ENCODE measurements at places on chromosomes 16 and 17. TPM values are rescaled to one million over a fixed set of nuclear protein-coding genes. Genes with fewer than 3 reads are reported as not detected.
A peak's percentile ranks its signal among the peaks of the same experiment; 100 is the strongest.

NAA38 gene
- 75.0 TPM for total RNA-seq

LPO gene
- not detected for total RNA-seq

GRCh38 chr16:2856061-2856670 is 1.8 kb downstream of the PRSS22 start:
- H3K27ac ChIP-seq: no peak overlapping the region
- H3K4me3 ChIP-seq: no peak overlapping the region
- H3K36me3 ChIP-seq: peaks cover 2% of the 10 kb centered on the region
- H3K27me3 ChIP-seq: peaks cover 5% of the 10 kb centered on the region

DNA sequence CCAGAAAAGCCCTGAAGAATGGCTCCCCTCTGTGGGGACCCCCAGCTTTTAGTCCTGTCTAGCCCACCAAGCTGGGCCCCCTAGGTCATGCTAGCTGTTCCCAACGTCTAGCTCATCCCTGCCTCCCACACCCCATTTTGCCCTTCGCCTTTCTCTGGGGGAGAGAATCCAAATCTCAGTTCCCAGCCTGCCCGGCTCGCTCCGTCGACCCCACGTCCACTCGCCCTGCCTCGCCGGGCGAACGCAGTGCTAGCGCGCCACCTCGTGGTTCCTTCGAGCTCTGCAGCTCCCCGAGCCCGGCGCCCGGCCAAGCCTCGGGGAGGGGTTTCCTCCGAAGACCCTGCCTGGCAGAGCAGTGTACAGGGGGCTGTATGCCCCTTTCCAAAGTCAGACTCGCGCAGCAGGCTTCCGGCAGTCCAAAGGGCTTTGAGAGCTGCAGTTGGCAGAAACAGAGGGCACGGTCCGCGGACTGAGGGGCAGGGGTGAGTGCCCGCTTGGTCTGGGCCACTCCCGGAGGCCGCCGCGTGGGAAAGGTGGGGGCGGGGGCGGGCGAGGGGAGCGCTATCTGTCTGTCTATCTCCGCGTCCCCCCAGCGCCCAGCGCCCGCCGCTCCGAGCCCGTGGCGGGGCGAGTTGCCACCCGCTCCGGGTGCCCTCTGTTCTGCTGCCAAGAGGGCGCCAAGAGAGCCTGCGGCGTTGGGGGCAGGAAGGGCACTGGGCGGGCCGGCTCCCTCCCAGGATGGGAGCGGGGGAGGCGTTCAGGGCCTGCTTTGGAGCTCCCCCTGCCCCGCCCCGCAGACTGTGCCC is 1.7 kb upstream of the DLX3 start:
- H3K4me3 ChIP-seq: peak overlapping the region; percentile 47
- DNase-seq: peak; percentile 62
- no peak overlapping the region for H3K27ac ChIP-seq
- H3K4me1 ChIP-seq: peaks cover 27% of the 10 kb centered on the region
- H3K36me3 ChIP-seq: no peaks in the 10 kb centered on the region

GRCh38 chr17:44134752-44135568 is 6.8 kb upstream of the HROB start:
- H3K36me3 ChIP-seq: no peaks in the 10 kb centered on the region
- H3K4me1 ChIP-seq: peaks cover 25% of the 10 kb centered on the region
- no peak overlapping the region for H3K27ac ChIP-seq
- no peak for DNase-seq

GRCh38 chr16:66228792-66229191 is 137.7 kb upstream of the CDH5 start:
- H3K4me3 ChIP-seq: no peak overlapping the region
- H3K36me3 ChIP-seq: no peaks in the 10 kb centered on the region
- DNase-seq: no peak
- peaks cover 5% of the 10 kb centered on the region for H3K27me3 ChIP-seq
- peaks cover 3% of the 10 kb centered on the region for H3K4me1 ChIP-seq

GRCh38 chr17:77364381-77364911 is 223.7 kb downstream of the SEC14L1 start:
- no peak overlapping the region for H3K27ac ChIP-seq
- no peaks in the 10 kb centered on the region for H3K36me3 ChIP-seq
- no peaks in the 10 kb centered on the region for H3K27me3 ChIP-seq

FOXF1 gene
- not detected for total RNA-seq

PKD1 gene
- total RNA-seq: 63.3 TPM

DNA sequence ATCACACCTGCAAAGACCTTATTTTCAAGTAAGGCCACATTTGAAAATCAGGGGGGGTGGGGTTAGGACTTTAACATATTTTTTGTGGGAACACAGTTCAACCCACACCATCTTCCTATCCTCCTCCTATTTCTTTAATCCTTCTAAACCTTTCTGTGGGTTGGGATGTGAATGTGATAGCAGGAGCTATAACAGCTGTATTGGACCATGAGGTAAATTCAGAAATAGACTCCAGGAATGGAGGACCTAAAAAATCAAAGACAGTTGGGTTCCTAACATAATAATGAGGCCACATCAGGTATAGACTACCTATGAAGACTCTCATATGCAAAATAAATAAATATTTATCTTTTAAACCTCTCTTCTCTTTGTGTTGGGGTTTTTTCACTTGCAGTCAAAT is 451.4 kb downstream of the XYLT1 start:
- no peak overlapping the region for H3K4me3 ChIP-seq
- no peak overlapping the region for H3K27ac ChIP-seq
- H3K4me1 ChIP-seq: peaks cover 5% of the 10 kb centered on the region
- H3K36me3 ChIP-seq: peaks cover 5% of the 10 kb centered on the region
- no peaks in the 10 kb centered on the region for H3K27me3 ChIP-seq

KRTAP4-6 gene
- total RNA-seq: not detected

- H3K4me3 ChIP-seq: peak within 1 kb of the TSS; percentile 63
- no peak within 1 kb of the TSS for H3K27ac ChIP-seq
- H3K27me3 ChIP-seq: peaks cover 20% of the 10 kb centered on the region
- peaks cover 6% of the 10 kb centered on the region for H3K4me1 ChIP-seq
These were observed at the start of gene ARHGAP23 for GRCh38 chr17:38428112-38428642. TSS of gene ARHGAP23 (plus strand) at chr17:38428464. CDS start at chr17:38428486, 22 bp downstream.

- H3K27ac ChIP-seq: no peak overlapping the region
- no peaks in the 10 kb centered on the region for H3K36me3 ChIP-seq
- no peak overlapping the region for H3K4me3 ChIP-seq
These were observed 435.6 kb upstream of the DYNLRB2 start for GRCh38 chr16:80105160-80105559.

DNA sequence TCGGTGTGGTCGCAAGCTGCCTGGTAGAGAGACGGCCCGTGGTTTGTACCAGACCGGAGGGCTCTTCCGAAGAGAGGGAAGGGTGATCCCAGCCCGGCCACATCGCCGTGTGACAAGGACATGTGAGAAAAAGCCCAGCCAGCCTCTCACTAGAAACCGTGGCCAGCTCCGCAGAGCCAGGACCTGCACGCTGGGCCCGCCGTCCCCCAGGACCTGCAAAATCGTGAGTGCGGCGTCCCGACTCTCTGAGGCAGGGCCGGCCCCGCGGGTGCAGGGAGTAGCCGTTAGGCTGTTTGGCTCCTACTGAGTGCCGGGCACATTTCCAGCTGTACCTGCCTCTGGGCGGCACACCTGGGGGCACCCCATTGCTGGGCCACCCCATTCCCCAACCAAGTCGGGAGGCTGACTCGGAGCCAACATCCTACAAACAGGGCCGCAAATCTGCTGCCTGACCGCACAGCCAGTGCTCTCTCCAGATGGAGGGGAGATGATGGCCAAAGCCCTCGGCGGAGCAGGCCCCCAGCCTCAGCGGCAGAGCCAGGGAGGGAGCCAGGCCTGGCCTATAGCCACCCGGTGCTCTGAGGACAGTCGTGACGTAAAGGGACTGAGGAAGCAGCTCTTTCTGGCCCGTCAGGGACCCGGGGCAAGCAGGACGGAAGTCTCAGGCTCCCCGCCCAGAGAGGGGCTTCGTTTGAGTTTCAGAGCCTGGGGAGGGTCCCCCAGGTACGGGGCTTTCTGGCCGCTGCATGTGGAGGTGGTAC is 33.6 kb upstream of the PABPN1L start:
- no peaks in the 10 kb centered on the region for H3K36me3 ChIP-seq
- H3K4me3 ChIP-seq: no peak overlapping the region
- no peak for DNase-seq
- no peak overlapping the region for H3K27ac ChIP-seq
- no peaks in the 10 kb centered on the region for H3K27me3 ChIP-seq
- H3K4me1 ChIP-seq: no peaks in the 10 kb centered on the region

GRCh38 chr16:80060470-80060869 is 459.9 kb upstream of the MAF start:
- no peaks in the 10 kb centered on the region for H3K36me3 ChIP-seq
- peaks cover 2% of the 10 kb centered on the region for H3K27me3 ChIP-seq
- no peaks in the 10 kb centered on the region for H3K4me1 ChIP-seq
- H3K4me3 ChIP-seq: no peak overlapping the region

ITGAD gene
- not detected for total RNA-seq

- H3K27ac ChIP-seq: no peak overlapping the region
- peaks cover 33% of the 10 kb centered on the region for H3K27me3 ChIP-seq
- no peak for DNase-seq
- H3K4me1 ChIP-seq: no peaks in the 10 kb centered on the region
- H3K36me3 ChIP-seq: peaks cover 2% of the 10 kb centered on the region
These were observed 40.8 kb upstream of the NACA2 start for GRCh38 chr17:61631800-61632199.

- no peaks in the 10 kb centered on the region for H3K27me3 ChIP-seq
- H3K27ac ChIP-seq: no peak overlapping the region
- H3K4me1 ChIP-seq: no peaks in the 10 kb centered on the region
- DNase-seq: no peak
- H3K36me3 ChIP-seq: no peaks in the 10 kb centered on the region
These were observed 67.0 kb upstream of the CNTNAP4 start for GRCh38 chr16:76210157-76210556.

Measured in activated naive CD4-positive, alpha-beta T cell treated with anti-CD3 and anti-CD28 coated beads for 36 hours (primary cell).